CD4-positive, alpha-beta T cell (primary cell): ENCODE measurements at places on chromosomes 5 and 9.
A peak's percentile ranks its signal among the peaks of the same experiment; 100 is the strongest.

- DNase-seq: no peak
Observed at GRCh38 chr9:127937056-127937387, 632 bp downstream of the DPM2 start.

DNA sequence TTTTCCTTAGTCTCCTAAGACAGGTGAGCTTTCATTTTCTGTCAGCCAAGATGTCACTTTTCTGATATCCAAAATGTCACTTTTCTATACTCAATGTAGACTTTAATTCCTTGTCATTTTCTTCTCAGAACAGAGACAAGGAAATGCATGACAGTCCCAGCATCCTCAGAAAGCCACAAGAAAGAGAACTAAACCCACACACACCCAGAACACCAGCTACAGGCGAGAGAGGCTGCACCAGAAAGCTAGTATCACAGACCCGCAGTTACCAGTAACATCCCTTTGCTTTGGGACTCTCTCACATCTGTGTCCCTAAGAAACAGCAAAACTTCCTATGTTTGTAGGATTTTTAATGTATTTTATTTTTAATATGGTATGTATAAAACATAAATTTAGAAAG is 17.1 kb downstream of the TRMO start:
- peak; percentile 45 for DNase-seq

DNA sequence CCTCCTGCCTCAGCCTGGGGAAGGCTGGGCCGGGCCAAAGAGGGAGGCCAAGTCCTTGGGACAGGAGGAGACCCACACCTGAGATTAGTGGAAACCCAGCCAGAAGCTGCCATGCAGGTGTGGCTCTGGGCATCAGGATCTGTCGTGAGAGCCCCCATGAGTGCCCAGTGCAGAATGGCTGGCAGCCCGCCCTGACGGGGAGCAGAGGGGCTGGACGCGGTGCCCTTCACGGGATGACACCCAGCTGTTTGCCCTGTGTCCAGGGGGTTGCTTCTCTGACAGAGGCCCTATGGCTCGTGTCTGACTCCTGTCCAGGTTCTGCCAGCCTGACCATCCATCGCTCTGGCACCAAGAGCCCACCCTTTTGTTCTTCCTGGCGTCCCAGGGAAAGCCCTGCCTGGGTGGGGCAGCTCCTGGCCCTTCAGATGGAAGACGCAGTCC is 8.5 kb downstream of the DIPK1B start:
- no peak for DNase-seq

GRCh38 chr5:40677456-40677855 is 2.3 kb upstream of the PTGER4 start:
- DNase-seq: no peak

GRCh38 chr5:136622747-136623146 is 257.4 kb upstream of the TRPC7 start:
- no peak for DNase-seq

GRCh38 chr5:56607074-56607473 is 208.3 kb upstream of the MAP3K1 start:
- no peak for DNase-seq

DNA sequence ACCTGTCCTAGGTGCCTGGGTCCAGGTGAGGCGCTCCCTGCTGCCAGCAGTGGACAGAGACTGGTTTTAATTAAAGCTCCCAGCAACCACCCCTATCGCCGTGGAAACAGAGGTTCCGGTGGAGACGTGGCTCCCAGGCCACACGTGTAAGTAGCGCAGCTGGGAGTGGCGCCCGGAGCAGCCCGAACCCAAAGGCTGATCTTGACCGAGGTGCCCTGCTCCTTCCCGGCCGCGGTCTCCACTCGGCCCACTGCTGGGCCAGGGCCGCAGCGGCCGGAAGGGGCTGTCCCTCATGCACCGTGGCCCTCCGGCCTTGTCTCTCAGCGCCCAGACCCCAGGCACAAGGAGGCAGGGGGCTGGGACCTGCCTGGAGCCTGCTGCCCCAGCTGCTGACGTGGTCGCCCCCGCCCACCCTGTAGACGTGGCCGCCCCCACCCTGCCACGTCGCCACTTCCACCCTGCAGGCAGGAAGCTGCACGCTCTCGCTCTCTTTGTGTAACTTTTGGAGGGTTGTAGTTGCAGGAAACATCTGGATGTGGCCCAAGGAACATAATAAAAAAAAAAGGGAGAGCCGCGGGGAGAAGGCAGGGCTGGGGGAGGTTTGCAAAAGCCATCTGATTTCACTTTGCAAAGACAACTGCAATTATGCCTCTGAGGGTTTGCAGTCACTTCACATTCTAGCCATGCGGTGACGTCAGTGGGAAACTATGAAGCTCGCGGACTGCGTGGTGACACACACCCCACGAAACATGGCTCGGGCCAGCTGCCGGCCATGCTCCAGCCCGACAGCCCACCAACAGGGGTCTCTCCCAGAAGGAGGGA is 129.9 kb downstream of the RXRA start:
- DNase-seq: peak; percentile 69

DNA sequence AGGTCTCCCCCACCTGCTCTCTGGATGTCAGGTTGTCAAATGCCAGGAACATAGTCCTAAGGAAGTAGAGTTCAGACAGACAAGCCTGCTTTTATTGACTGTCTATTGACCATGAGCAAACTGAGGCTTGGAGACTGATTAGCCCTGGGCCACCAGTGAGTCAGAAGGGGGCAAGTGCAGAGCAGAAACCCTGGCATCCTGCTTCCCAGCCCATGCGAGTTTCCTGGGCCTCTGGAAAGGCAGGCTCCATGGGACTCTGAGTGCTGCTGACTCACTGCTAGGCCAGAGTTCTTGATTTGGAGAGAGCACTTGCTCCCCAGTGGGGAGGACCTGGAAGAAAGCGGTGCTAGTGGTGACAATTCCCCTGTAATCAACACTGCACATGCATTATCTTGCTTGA is 2.8 kb upstream of the HBEGF start:
- DNase-seq: no peak

- DNase-seq: no peak
Observed at GRCh38 chr9:133803028-133803585, 65.0 kb upstream of the SARDH start.

DNA sequence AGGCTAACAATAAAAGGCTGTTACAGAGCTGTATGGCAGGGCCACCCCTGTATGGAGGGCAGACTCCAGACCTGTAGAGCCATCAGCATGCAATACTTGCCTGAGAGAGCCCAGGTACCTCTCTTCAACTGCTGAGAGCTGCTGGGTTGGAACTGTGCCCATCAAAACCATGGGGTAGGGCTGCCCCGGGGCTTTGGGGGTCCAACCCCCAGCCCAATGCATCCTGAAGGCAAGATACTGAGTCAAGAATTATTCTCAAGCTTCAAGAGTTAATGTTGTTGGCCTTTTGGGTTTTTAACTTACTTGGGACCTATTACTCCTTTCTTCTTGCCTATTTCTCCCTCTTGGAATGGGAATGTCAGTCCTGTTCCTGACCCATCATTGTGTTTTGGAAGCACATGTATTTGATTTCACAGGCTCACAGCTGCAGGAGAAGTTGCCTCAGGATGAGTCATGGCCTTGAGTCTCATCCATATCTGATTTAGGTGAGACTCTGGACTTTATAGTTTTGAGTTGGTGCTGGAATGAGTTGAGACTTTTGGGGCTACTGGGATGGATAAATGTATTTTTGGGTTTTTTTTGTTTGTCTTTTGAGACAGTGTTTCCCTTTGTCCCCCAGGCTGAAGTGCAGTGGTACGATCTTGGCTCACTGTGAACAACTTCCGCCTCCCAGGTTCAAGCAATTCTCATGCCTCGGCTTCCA is 21.0 kb upstream of the CDK7 start:
- no peak for DNase-seq

DNA sequence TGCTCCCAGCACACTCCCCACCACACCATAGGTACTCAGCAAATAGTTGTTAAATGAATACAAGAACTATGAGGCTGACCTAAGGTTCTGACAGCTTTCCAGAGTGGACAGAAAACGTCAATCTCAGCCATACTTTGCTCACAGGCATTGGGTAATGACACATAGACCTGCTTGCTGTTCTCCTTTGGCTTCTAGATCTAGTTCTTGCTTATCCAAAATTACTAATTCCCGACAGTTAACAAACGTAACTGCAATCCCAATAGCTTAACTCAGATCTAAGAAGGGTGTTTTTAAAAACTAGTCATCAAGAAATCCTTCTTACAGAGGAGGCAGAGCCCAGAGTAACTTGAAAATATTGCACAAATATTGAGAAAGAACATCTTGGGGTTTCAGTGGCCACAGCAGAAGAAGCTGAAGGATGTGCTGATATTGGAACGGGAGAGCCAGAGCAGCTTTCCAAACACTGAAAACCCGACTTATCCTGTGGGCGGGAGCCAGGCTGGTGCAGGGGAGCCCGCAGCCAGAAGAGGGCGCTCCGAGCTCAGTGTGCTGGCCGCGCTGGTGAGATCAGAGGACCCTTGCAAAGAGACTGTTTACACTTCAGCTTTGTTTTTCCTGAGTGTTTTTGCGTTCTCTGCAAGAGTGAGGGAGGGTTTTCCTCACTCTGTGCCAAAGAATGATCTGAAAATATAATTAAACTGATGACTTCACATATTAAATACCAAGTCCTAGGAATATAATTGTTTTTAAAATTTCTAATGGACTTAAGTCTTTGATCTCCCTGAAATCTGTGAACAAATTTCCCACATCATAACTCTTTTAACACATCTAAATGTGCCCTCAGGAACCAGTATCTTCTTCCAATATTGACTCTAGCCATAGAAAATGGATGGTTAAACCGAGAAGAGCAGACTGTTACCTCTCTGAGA is 30.3 kb downstream of the FGF1 start:
- peak; percentile 56 for DNase-seq

DNA sequence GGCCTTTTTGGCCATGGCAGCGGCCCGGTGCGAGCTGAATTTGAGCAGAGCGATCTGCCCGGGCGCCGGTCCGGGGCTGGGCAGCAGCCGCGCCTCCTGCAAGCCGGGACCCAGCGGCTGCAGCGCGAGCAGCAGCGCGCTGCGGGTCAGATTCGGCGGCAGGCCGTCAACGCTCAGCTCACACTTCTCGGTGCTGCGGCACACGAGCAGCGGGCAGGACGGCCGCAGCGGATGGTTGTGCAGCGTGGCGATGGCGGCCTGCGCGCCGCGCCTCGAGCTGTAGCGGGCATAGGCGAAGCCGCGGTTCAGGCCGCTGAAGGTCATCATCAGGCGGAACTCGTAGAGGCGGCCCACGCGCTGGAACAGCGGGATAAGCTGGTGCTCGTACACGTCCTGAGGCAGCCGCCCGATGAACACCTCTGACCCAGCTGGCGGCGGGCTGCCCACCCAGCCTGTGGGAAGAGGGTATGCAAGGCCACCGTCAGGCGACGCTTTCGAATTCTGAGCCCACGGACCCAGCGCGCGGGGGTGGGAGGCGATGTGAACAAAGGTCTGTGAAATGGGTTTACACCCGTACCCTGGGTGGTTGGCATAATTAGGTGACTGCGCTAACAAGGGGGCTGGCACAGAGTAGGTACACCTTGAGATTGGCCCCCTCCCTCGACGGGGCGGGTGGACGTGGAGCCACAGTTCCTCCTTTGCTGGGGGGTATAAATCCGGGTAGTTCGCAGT is 755 bp downstream of the DND1 start:
- DNase-seq: peak; percentile 13

GRCh38 chr5:68661237-68661636 is 432.6 kb upstream of the SLC30A5 start:
- DNase-seq: no peak

GRCh38 chr9:113898596-113898995 is 22.5 kb downstream of the ZNF618 start:
- DNase-seq: no peak

- DNase-seq: no peak
Observed at GRCh38 chr5:53031695-53032096, 42.5 kb downstream of the ITGA2 start.

DNA sequence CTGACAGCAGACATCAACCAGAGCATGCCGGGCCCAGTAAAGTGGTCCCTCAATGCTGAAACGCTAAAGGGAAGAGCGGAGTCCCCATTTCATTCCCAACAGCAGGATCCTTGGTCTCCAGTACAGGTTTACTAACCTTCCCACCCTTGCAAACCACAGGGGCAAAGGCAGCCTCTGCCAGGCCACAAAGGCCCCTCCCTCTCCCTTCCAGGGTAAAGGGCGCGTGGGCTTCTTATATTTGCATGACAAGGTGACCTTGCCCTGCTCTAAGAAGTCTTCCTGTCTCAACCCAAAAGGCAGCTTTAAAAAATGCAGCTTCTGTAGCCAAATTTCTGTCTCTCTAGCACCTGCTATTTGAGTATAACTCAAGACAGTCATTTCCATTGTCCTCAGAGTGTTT is 131.5 kb upstream of the PTCH1 start:
- no peak for DNase-seq

DNA sequence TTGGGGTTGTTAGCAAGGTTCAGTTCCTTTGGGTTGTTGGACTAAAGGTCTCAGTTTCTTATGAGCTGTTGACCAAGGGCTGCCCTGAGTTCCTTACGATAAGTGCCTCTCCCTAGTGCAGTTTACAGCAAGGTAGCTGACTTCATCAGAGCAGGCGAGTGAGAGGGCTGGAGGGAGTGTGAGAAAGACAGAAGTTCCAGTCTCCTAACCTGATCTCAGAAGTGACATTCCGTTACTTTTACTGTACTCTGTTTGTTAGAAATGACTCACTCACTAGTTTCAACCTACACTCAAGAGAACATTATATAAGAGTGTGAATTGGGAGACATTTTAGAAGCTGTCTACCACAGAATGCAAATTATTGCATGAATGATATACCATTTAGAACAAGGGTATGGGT is 21.2 kb upstream of the IL31RA start:
- DNase-seq: no peak

DNA sequence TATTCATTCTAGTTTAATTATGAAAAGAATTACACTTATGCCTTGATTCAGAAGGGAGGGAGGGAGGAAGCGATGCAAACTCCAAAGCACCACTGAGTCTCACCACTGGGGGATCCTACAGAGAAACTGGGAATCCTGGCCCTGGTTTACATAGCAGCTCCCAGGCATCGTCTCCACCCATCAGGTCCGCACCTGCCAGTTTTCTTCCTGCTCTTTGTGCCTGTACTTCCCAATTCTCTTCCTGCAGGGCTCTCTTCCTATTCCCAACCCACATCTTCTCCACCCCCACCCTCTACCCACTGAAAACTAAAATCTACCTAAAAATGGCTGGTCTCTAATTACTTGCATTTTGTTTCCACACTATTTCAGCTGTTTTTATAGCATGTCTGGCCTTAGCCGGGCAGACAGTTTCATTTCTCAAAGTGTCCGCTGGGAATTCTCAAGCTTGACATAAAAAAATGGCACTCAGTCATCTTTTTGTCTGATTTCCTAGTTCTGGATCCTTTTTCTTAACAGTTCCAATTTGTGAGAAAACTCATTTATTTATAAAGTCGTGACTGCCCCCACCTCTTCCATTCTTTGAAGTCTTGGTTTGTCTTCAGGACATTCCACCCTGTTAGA is 1.6 kb upstream of the TNIP1 start:
- DNase-seq: no peak

GRCh38 chr5:98639274-98639673 is 134.2 kb upstream of the RGMB start:
- no peak for DNase-seq
